Lower leg skin (tissue), 4 donors: ENCODE measurements at places on chromosomes 3 and 15.

GRCh38 chr3:19901918-19902317 lies 32.1 kb downstream of the EFHB start:
- DNase-seq: no peak

GRCh38 chr3:134644731-134645514 lies 5.9 kb downstream of the KY start:
- DNase-seq: no peak

DNA sequence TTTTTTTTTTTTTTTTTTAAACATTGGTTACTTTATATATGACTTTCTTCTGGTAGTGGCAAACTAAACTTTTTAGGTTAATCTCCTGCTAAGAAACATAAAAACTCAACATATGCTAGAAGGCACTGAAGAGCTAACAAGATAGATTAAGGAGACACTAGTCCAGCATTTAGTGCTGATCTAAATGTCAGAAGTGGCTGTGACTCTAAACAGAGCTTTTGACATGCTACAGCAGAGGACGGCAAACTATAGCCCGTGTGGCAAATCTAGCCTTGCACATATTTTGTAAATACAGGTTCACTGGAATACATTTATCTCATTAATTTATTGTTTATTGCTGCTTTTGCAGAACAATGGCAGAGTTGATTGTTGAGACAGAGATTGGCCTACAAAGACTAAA lies 20.6 kb downstream of the NR2E3 start:
- DNase-seq: no peak

DNA sequence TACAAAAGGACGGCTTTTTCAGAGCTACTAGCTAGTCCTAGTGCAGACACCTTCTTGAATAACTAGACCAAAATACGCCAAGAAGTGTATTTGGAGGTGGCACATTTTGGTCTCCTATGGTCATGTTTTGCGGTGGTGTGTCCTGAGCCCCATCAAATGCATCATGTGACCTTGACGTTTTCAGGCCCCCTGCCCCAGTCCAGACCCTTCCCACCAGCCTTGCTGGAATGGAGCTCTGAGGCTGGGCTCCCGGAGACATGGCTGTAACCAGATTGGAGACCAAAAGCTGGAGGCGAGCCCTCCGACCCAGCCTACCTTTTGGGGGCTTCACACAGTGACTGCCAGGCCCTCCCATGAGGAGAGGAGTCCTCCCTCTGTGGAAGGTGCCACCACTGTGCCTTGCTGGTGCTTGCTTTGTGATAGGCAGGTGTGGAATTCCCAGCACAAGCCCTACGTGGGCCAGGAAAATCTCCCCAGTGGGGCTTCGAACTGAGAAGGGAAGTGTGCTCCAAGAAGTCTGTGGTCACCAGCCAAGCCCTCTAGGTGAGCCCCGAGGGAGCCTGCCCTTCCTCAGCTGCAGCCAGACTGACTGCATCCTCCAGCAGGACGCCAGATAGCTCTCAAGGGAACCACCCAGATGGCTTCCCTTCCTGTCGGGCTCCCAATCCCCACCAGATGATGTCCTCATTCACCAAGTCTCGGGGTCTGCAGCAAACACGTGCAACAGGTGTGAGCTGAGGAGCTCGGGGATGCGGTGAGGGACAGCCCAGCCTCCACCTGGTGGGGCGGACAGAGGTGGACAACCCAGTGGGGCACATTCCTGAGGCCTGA lies 126.2 kb downstream of the ASB7 start:
- DNase-seq: no peak

DNA sequence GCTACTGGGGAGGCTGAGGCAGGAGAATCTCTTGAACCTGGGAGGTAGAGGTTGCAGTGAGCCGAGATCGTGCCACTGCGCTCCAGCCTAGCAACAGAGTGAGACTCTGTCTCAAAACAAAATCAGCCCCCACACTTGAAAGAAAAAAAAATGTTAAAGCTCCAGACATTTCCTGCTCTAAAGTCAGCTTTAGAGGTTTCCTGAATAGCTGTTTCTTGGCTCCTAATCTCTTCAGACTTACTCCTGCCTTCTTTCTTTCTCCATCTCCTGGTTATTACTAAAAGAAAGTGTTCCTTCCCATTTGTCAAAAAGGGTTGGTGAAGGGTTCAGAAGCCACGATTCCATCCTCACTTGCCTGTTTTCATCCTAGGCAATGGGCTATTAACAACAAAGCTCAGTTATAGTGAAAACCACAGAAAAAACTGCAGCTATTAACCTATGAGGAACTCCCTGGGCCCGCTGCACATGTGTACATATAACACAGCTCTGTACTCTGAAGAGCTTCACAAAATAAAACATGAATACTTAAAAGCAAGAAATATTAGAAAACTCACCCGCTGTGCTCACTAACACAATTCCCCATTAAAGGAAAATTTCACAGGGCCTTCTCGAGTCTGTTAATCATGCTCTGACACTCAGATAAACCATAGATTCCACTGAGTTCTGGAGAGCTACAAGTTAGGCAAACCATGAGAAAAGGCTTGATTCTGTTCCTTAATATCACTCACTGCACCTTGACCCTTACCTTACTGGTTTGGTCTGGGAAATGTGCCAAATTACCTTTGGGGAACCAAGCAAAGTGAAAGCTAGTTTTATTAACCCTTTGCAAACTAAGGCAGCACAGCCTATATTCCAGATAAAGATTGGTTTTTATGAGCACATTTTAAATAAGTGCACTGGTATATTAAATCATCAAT lies 89.9 kb upstream of the TSPAN3 start:
- no peak for DNase-seq

- no peak for DNase-seq
Observed at GRCh38 chr3:124133366-124133940, 141.5 kb upstream of the ROPN1 start.

- DNase-seq: no peak
Observed at GRCh38 chr15:29128671-29129070, 141.0 kb downstream of the NSMCE3 start.

DNA sequence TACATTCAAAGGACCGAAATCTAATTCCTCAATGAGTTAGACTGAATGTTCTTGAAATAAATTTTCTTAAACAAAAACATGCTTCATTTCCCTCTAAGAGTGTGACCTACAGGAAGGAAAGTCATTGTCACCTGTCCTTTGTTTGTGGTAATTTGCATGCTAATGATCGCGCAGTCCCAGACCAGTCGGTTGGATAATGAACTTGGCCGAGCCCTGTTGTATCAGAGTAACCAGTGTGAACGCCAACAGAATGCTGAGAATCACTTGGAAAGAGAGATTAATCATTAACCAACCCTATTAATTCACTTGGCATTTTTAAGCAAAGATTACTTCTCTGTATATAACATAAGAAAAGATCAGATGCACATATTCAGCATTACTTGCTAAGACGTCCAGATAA lies 8.1 kb upstream of the ARNT2 start:
- DNase-seq: no peak
